ENCODE measurements at places on chromosomes 4 and X.

- no peak for DNase-seq
Observed at GRCh38 chr4:93513851-93514250, 314.7 kb upstream of the ATOH1 start.

DNA sequence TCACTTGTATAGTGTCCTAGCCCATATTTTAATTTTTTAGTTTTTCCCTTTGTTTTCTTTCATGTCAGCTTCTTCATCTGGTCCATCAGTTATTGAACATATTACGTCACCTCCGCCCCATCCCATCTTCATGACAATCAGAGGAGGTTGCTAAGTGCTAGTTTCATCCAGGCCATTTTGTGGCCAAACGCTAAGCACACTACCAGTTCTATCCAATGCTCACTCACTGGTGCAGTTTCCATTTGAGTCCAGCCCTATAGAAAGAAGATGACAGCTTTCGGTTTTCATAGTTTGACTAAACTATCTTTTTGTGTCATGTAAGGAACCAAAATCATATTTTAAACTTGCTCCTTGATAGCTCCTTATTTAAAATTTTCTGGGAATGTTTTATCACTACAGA is 304.2 kb downstream of the TENM3 start:
- no peak for DNase-seq

DNA sequence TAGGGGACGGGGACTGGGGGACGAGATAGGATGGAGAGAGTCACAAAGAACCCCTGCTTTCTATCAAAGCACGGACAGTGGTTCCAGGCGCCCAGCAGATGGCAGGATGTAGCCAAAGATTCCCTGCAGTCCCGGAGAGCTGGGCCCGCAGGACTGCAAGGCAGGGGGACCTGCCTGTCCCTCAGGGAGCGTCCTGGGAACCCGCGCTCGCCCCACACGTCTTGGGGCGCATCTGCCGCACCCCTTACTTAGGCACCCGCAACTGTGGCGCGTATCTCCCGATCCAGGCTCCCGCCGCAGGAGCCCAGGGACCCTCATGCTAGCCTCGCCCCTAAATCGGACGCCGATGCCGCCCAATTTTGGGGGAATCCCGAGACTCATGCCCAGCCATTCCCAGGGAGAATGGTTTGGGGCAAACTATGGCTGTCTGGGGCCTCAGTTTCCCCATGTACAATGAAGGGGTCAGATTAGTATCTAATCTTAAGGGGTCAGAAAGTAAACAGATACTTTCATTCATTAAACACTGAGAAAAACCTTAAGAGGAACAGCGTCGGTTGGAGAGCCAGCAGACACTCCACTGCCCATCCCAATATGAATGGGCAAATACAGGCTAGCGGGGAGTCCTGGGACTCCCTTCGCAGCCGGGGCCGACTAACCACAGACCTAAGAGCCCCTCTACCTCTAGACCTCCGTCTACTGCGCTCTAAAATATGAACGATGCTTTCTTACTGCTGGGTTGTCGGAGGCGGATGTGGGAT is 581 bp upstream of the STK32B start:
- DNase-seq = no peak

DNA sequence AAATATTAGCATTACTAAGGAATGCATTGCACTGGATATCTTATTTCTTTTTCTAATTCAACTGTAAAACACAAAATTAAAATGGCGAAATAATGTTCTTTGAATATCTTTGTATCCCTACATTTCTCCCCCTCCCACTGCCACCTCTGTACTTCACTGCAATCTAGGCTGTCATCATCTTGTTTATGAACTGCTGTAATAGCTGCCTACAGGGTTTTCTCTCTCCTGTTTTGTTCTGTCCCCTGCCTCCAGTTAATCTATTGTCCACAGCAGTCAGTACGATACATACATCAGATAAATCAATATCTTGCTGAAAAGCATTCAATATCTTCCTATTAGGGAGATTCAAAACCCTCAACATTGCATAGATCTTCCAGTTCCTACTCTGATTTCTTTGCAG is 528.4 kb downstream of the KCNIP4 start:
- DNase-seq = no peak

GRCh38 chr4:53557669-53558064 is 33.6 kb downstream of the LNX1 start:
- no peak for DNase-seq

GRCh38 chr4:188177997-188178675 is 38.9 kb downstream of the TRIML1 start:
- DNase-seq = no peak

- no peak for DNase-seq
Observed at GRCh38 chrX:120499301-120500072, 30.4 kb upstream of the LAMP2 start.

- no peak for DNase-seq
Observed at GRCh38 chr4:137393044-137393443, 139.2 kb downstream of the PCDH18 start.

DNA sequence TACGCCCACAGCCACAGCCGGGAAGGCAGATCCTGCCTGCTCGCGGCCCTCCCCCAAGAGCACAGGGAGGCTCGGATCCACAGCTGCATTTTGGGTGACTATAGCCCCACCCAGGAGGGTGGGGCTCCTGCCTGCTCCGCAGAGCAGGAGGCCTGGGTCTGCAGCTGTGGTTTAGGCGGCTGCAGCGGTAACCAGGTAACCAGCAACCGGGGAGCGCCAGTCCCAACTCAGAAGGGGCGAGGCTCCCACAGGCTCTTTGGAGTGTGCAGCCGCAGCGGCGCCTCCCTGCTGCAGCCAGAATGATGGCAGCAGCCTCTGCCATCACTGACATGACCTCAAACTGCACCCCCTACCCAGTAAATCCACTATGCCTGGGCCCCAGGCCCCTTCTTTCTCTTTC is 148.0 kb upstream of the F9 start:
- DNase-seq = no peak

DNA sequence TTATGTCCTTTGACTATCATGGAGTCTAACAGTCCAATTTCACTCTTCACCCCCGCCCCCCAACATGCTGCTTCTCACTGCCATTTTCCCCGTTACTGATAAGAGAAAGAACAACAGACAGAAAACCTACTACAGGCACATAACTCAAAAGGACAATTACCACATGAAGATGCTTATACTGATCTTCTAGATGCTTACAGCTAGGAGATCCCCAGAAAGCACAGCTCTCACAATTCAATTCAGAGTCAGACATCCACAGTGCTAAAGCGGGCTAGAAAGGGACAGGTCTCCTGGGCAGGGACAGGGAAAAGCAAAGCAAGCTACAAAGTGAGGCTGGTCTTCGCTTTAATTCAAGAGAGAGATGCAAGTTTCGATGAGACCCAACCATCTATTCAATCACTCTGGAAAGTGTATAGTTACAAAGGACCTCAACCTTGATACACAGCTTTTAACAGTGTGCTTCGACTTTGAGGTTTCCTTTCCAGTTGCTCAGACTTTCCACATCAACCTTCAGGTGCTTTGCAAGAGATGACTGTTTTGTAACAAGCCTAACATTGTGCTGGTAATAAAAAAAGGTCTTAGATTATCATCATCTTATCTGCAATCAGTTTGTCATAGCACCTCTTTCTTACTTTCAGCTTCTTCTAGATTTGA is 60.9 kb downstream of the LEF1 start:
- peak; percentile 69 for DNase-seq

GRCh38 chr4:7416745-7417432 is 17.8 kb downstream of the PSAPL1 start:
- no peak for DNase-seq

- no peak for DNase-seq
Observed at GRCh38 chr4:38161208-38162113, 201.3 kb downstream of the PTTG2 start.

DNA sequence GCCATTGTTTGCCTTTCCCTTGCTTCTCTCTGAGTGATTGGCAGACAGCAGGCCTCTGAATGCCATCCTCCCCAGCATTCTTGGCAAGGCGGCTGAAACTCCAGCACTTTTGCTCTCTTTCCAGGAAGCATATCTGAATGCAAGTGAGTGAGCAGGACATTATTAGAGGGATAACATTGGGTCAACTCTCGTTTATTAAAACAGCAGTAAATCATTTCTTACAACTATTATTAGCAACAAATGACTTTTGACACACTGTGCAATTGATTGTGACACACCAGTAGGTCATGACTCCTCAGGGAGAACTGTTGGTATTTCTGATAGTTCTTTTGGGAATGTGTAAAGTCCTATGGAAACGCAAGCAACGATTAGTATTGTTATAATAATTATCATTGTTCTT is 103.8 kb downstream of the EFNB1 start:
- DNase-seq = no peak

GRCh38 chr4:5209862-5210261 is 158.6 kb downstream of the STK32B start:
- no peak for DNase-seq

DNA sequence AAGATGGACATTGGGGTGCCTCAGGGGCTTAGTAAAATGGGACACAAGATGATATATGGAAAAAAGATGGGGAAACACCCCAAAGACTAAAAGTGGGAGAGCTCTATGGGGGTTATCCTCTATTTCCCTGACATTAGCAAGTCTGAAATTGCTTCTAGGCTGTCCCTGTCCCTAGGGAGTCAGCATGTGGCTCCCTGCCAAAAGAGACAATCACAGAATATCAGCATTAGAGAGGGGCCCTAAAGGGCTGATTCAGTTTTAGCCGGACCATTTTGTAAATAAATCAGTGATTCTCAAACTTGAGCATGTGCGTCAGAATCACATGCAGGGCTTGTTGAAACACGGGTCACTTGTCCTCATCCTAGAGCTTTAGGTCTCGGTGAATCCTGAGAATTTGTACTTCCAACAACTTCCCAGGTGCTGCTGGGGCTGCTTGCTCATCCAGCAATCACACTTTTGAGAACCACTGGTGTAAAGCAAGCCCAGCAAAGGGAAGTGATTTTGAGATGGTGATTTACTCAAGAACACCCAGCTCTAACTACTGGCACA is 165.3 kb upstream of the DGKK start:
- DNase-seq = no peak

DNA sequence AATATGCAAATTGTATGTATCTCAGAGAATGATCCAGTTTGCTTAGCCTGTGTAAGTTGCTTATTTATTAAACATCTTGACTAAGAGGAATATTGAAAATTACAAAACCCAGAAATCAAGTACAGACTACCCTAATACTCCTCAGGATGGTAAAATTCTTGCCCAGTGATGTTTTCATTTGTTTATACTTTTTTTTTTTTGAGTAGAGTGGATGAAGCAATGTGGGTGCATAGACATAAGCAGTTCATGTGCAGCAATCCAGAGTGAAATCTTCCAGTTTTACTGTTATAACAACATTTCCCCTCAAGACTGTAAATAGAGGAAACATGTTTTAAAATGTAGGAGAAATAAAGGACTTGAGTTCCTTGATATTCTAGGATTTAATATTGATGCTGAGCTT is 4.7 kb downstream of the GLRB start:
- DNase-seq = no peak

DNA sequence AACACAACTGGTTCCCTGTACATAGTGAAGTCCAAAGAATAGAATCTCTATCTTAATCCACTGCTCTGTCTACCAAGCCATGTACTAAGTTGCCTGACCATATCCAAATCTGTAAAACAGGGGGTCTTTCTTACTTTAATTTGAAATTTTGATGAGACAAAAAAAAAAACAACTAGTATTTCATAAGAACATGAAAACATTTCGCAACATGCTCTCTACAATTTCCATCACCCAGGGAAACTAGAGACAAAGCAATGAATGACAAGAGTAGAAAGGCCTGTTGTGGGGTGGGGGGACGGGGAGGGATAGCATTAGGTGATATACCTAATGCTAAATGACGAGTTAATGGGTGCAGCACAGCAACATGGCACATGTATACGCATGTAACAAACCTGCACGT is 279.9 kb downstream of the PPP3CA start:
- DNase-seq = no peak

- DNase-seq = no peak
Observed at GRCh38 chr4:83920375-83920774, 384.5 kb downstream of the GPAT3 start.

All from stimulated activated CD4-positive, alpha-beta T cell treated with anti-CD3 and anti-CD28 coated beads, Interleukin-4, amount 100 ng/mL, for 4 hours (primary cell).